ENCODE measurements at places on chromosomes 12 and 14. TPM values are rescaled to one million over a fixed set of nuclear protein-coding genes. Genes with fewer than 3 reads are reported as not detected.

The OTUB2 gene
- total RNA-seq: 0.28 TPM

DNA sequence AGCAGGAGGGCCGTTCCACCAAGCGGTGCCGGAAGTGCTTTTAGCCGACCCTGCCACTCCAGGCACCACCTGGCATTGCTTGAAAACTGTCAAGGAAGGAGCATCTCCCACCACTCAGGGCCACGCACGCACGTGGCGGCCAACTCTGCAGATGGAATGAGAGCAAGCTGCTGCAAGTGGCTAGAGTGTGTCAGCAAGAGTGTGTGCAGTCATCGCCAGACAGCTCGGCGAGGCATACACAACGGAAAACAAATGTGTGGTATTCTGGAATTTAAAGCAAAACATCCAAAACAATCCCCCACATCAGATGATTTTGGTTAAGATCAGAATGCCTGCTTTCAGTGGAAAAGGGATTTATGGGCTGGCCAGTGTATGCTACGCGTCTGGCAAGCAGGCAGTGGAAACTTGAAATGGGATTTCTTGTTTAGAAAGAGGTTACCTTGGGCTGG, 11.2 kb downstream of the CD9 start:
- DNase-seq: no peak

- DNase-seq: no peak
Measured at GRCh38 chr14:85482552-85482951, 47.4 kb upstream of the FLRT2 start.

DNA sequence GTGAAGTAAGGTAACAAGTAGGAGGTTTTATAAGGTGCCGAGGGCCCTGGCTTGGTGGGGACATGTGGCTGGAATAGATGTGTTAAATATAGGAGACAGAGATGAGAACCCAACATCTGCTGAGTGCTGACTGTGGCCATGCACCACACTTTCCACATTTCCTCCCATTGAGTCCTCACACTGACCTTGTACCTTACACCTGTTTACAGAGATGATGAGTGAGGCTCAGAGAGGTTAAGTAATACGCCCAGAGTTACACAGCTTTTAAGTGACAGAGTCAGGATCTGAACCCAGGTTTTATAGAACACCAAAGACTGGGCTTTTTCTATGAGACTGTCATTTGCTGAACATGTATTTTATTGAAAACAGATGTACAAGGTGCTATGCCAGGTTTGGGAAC, 70.8 kb upstream of the LTA4H start:
- no peak for DNase-seq

- no peak for DNase-seq
Measured at GRCh38 chr12:117863002-117863709, 105.6 kb downstream of the KSR2 start.

GRCh38 chr12:50050410-50051098, 6.8 kb upstream of the ASIC1 start:
- DNase-seq: peak; percentile 86

The LGR5 gene
- 0.67 TPM for total RNA-seq

DNA sequence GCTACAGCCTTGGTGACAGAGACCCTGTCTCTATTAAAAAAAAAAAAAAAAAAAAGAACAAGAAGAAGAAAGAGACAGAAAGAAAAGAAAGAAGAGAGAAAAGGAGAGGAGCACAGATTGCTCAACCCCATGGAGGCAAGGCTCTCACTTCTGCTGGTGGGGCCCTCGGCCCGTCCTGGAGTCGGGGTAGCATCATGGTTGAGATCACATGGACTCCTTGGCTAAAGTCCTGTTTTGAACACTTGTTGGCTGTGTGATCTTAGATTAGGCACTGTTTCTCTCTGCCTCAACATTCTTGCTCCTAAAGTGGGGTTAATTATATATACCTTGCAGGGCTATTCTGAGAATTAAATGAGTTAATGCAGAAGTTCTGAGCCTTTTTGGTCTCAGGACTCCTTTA, 207.7 kb downstream of the CACNA1C start:
- no peak for DNase-seq

GRCh38 chr12:89873745-89874144, 165.1 kb upstream of the ATP2B1 start:
- DNase-seq: no peak

GRCh38 chr12:104505095-104505818, 48.5 kb downstream of the CHST11 start:
- no peak for DNase-seq

The RPS26 gene
- total RNA-seq: 187 TPM
